Esophagus squamous epithelium (tissue), 5 donors: ENCODE measurements at places on chromosomes 3 and 15.

DNA sequence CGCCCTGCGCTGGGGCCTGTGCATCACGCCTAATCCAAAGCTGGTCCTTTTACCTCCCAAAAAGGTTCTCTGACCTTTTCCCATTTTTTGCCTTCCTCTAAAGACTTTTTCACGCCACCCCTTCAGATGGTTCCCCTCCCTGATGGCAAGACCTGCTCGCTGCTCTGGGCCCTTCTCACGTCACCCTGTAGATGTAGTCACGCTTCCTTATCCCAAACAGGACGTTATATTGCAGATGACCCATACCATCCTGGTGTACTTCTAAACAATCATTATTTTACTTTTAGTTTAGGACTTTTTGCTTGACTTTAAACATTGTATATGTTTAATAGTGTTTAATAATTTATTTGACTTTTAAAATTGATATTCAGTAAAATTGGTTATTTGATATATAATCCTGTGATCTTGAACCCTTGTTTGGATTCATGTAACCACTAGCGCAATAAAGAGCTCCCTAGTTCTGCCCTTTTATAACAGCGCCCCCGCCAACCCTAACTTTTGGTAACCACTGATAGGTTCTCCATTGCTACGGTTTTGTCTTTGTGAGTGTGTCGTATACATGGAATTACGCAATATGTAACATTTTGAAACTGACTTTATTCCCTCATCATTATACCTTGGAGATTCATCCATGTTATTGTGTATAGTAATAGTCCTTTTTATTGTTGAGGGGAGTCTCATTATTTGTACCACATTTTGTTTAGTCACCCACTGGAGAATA lies 159.0 kb upstream of the CHRNA7 start:
- no peak for DNase-seq

DNA sequence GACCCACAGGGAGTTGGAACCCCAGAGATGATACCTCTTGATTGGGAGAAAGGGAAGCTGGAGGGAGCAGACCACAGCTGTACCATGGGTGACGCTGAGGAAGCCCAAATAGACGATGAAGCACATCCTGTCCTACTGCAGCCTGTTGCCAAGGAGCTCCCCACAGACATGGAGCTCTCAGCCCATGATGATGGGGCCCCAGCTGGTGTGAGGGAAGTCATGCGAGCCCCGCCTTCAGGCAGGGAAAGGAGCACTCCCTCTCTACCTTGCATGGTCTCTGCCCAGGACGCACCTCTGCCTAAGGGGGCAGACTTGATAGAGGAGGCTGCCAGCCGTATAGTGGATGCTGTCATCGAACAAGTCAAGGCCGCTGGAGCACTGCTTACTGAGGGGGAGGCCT lies 201.1 kb downstream of the AKAP13 start:
- no peak for DNase-seq

- DNase-seq: peak; percentile 98
These were observed at the start of the genes ASB7 and LINS1 for GRCh38 chr15:100602064-100602822. Gene ASB7 (plus strand): TSS chr15:100602589. CDS start chr15:100612217, 9,628 bp downstream. Gene LINS1 (minus strand): TSS chr15:100602184. CDS start chr15:100580842, 21,342 bp downstream.

GRCh38 chr3:37511463-37511920 lies 337.1 kb upstream of the LRRFIP2 start:
- no peak for DNase-seq

DNA sequence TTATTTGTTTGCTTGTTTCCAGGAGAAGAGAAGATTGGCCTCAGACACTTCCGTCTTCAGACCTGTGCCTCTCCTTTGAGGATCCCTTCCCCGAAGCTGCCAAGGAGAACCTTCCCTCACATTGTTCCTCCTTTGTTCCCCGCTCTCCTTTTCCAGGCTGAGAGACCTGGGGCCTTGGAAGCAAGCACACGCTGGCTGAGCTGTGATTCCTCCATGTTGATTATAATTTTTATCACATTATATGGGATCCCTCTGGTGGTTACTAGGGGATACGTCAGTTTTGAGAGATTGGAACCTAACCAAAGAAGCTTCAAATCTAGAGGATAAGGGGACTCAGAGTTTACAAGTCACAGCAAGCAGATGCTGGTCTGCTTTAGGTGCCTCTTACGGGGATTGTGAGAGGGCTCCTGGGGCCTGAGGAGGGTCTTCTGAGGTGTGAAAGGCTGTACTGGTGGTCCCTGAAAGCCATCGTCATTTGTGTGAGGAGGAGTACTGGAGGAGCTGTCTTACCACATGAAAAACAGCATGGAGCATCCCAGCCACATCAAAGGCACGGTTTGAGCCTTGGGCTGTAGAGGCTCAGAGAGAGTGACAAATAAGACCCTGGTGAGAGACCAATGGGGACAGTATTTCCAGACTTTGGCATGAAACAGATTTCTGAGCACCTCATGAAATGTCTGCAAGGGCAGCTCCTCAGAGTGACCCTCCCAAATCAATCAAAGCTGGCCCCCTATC lies 760.1 kb upstream of the CFAP20DC start:
- DNase-seq: no peak

DNA sequence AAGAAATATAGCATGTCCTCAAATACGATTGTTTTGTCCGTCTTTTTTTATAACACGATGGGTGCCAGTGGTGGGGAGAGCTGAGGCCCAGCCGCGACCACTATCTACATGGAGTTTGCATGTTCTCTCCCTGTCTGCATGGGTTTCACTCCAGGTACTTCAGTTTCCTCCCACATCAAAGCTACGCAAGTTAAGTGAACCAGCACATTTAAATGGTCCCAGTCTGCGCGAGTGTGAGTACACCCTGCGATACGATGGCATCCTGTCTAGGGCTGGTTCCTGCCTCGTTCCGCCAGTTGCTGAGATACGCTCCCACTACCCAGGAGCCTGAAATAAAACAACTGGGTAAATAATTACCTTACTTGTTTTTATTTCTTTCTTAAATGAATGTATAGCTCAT lies 40.6 kb downstream of the ATP13A3 start:
- no peak for DNase-seq

DNA sequence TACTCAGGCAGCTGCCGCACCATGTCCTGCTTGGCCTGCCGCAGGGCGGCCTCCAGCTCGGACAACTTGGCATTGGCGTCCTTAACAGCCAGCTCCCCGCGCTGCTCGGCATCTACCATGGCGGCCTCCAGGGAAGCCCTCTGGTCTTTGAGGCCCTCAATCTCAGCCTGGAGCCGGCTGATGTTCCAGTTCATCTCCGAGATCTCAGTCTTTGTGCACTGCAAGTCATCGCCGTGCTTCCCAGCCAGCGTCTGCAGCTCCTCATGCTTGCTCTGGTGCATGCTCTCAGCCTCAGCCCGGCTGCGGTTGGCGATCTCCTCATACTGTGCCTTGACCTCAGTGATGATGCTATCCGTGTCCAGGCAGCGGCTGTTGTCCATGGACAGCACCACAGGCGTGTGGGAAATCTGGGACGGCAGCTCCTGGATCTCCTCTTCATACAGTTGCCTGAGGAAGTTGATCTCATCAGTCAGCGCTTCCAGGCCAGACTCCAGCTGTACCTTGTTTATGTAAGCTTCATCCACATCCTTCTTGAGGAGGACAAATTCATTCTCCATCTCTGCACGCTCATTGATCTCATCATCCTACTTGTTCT lies 15.5 kb upstream of the PSTPIP1 start:
- no peak for DNase-seq

DNA sequence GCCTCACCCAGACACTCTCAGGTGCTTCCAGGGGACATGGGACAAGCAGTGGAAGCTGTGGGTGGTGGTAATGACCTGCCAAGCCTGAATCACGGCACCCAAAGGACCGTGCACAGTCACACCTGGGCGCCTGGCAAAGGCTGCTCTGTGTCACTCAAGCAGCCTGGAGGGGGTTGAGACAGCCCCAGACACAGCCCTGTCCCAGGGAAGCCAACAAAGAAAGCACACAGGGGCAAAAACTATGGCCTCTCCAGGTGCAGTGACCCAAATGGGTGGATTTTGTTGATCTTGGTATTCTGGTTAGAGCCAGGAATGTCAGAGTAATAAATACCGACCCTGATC lies 15.0 kb upstream of the OCA2 start:
- no peak for DNase-seq

DNA sequence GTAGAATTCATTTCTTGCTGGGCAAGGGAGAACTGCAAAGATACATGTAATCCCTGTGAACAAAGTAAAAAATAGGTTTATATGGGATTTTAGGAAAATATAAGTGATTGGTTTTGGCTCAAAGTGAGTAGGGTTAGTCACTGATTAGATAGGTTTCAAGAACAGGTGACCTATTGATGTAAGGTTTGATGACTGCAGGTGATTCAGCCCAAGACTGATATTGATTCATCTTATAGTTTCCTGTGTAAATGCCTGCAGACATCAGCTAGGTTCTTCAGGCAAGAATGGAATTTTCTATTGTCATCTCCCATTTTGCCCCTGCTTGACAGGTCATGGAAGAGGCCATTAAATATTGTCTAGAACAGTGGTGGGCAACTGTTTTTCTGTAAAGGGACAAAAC lies 23.9 kb upstream of the ARID3B start:
- DNase-seq: no peak

- DNase-seq: no peak
These were observed 362.3 kb upstream of the GOLIM4 start for GRCh38 chr3:168457954-168458539.

DNA sequence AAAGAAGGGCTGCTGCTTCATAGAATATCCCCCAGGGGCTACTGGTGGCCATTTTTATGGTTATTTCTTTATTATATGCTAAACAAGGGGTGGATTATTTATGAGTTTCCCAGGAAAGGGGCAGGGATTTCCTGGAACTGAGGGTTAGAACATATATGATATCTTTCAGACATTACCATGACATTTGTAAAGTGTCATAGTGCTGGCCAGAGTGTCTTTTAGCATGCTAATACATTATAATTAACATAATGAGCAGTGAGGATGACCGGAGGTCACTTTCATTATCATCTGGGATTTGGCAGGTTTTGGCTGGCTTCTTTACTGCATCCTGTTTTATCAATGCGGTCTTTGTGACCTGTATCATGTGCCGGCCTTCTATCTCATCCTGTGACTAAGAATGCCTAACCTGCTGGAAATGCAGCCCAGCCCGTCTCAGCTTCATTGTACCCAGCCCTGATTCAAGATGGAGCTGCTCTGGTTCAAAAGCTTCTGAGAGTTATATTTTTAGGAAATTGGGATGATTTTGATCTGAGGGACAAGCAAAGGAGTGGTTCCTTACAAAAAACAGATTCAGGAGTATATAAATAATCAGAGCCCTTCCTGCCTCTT lies 9.1 kb upstream of the ZBTB20 start:
- DNase-seq: no peak

DNA sequence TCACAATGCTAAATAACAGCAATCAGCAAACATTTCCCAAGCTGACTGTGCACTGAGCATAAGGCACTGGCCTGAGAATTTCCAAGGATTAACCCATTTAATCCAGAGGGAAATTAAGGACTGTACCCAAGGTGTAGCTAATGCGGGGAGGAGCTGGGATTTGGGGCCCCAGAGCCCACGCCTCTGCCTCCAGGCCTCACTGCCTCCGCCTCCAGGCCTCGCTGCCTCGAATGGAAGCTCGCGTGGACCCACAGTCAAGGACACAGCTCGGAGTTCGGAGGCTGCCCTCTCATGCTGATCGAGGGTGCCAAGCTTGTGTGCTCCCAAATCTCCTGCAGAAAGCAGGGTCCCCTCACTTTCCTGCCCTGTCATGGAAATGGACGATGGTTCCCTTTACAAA lies 76.5 kb upstream of the SNRPA1 start:
- DNase-seq: no peak

DNA sequence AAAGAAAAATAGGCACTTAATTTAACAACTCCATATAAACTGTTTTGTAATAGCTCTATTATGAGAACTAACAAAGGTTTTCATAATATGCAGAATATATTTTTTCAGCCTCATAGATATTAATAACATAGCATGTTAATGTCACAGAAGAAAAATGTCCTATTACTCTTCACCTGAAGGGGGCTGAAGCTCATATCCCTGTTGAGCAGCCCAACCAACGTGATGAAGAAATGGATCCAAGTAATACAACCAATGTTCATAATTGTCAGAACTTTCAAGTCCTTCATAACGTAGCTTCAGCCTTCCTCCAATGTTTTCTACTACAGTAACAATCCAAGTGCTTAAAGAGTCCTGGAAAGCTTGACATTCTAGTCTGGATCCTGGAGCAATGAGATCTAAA lies 34.5 kb upstream of the STIMATE start:
- no peak for DNase-seq

- no peak for DNase-seq
These were observed 441 bp downstream of the CEP70 start for GRCh38 chr3:138593488-138594149.

DNA sequence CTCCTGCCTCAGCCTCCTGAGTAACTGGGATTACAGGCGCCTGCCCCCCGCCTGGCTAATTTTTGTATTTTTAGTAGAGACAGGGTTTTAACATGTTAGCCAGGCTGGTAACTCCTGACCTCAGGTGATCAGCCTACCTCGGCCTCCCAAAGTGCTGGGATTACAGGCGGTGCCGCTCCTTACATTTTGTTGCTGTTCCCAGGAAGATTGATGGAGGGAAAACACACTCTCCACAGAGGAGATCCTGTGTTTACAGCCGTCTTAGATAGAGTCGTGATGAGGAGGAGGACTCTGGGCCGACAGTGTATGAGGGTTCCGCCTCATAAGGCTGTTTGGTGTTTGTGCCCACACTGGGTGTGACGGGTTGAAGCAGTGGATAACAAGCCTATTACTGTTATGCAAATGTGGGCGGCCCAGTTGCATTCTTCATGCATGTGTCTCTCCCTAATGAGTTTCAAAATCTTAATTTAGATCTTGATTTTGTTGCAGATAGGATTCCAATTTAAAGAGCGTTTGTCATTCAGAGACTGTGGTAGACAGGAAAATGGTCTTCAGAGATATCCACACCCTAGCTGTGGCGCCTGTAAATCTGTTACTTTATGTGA lies 60.0 kb downstream of the APBA2 start:
- no peak for DNase-seq

GRCh38 chr3:131561511-131561910 lies 58.7 kb upstream of the MRPL3 start:
- DNase-seq: no peak

- no peak for DNase-seq
These were observed 125.3 kb upstream of the SPRED1 start for GRCh38 chr15:38127306-38127771.

- no peak for DNase-seq
These were observed 108.4 kb downstream of the SERPINI1 start for GRCh38 chr3:167843886-167844285.

DNA sequence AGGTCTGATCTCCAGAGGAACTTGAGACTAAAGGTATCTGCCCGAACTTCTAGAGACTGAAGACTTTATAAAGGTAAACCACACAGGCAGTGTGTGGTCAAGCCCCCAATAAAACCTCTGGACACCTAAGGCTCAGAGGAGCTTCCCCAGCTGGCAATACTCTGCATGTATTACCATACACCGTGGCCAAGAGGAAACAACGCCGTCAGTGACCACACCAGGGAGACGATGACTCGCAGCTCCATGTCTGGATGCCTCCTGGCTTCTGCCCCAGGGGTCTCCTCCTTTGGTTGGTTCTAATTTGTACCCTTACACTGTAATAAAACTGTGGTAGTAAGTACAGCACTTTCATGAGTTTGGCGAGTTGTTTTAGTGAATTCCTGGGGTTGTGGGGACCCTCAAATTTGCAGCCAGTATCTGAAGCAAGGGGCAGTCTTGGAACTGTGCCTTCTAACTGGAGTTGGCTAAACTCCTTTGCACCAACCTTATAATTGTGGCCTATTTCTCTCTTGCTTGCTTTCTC lies 32.1 kb upstream of the BCL2L10 start:
- no peak for DNase-seq
